ENCODE measurements at places on chromosomes 3 and 15.

DNA sequence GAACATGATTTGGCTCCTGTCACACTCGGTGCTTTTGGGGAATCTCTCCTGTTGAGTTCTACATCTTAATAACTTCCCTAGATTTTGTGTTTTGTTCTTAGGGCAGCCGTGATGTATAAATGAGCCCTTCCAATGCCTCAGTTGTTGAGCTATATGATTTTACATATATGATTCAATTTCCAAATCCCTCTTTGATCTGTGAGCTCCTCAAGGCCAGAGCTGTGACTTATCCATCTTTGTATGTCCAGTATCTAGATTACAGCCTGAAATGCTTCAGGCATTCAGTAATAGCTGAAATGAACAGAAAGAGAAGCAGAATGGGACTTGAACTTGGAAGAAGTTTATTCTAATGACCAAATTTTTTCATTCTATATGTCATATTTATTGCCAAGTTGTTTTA, 26.6 kb downstream of the CGGBP1 start:
- DNase-seq = no peak

DNA sequence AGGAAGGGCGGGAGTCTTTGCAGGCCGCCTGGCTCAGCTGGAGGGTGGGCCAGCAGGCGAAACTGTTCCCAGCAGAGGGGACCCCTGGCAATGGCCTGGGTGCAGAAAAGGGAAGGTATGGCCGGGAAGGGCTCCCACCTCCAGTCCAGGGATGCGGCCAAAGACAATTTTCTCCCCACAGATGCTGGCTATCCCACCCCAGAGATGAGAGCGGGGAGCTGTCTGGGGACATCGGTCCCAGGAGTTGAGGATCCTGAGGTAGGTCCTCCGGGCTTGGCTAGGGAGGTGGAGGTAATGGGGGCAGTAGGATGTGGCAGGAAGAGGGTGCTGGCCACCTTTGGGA, 1.7 kb downstream of the SEMA3G start:
- DNase-seq = no peak

- no peak for DNase-seq
Measured at GRCh38 chr3:100269410-100270214, 8.8 kb downstream of the TBC1D23 start.

DNA sequence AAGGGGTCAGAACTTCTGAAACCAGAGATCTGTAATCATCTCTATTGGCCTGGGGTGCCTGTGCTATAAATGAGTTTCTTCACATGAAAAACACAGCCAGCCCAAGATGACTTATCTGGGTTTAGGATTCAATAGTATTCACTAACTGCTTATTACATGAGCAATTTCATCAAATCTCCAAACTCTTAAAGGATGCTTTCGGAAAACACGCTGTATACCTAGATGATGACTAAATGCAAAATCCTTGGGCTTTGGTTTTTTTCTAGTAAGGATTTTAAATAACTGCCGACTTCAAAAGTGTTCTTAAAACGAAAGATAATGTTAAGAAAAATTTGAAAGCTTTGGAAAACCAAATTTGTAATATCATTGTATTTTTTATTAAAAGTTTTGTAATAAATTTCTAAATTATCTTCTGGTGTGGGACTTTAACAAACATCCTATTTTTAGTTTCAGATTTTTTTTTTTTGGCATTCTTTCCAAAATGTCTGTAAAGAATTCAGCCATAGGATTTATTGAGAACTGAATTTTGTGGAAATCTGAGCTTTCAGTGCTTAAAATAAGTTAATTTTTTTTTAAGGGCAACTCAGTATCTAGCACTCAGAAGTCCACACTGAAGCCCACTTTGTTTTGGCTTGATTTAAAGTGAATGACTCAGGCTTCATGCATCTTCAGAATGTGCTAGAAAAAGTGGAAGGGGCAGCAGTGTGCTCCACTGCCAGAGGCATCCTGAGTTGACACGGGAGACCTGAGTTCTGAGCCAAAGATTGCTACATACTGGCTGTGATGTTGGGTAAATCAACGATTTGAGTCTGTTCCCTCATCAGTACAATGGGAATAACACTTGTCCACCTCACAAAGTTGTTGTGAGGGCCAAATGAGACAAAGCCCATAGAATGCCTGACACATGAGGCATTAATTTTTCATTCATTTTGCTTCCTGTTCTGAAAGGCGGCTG, 18.7 kb downstream of the TMEM43 start:
- no peak for DNase-seq

DNA sequence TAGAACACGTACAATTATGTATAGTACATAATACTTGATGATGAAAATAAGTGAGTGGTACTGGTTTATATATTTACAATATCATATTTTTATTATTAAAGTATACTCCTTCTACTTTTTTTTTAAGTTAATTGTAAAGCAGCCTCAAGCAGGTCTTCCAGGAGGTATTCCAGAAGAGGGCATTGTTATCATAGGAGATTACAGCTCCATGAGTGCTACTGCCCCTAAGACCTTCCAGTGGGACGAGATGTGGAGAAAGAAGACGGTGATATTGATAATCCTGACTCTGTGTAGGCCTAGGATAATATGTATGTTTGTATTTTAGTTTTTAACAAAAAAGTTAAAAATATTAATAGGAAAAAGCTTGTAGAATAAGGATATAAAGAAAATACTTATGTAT, 40.3 kb upstream of the SCN5A start:
- DNase-seq = no peak

- DNase-seq = no peak
Measured at GRCh38 chr3:68999605-69000004, 13.9 kb downstream of the EOGT start.

DNA sequence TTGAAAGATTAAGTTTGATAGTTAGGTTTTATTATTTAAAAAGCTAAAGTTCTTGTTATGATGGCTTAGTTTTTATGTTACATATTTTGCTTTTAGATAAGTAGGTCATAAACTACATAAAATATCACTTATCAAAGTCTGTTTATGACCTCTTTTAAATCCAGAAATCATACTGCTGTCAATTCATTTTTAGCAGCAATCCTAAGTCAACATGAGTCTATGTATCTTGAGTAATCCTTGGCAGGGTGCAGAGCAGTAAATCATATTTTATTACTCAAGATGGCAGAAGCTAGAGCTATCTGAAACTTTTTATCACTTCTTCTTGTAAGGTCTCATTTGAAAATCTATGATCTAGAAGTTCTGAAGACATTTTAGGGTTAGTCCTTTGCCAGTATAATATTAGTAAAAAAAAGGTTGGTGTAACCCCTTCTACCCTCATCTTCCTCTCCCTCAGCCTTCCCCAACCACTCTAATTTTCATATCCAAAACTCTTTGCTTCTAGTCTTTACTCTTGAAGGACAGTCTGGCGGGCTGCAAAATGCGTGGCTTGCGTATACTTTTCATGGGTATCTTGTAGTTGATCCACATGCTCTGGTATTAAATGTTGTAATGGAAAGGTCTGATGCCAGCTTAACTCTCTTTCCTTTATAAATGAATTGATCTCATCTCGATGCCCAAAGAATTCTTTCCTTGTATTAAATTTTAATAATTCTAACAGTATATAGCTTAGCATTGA, 134.0 kb upstream of the THRB start:
- DNase-seq = no peak

GRCh38 chr3:162546910-162547309, 1050.3 kb downstream of the OTOL1 start:
- no peak for DNase-seq

DNA sequence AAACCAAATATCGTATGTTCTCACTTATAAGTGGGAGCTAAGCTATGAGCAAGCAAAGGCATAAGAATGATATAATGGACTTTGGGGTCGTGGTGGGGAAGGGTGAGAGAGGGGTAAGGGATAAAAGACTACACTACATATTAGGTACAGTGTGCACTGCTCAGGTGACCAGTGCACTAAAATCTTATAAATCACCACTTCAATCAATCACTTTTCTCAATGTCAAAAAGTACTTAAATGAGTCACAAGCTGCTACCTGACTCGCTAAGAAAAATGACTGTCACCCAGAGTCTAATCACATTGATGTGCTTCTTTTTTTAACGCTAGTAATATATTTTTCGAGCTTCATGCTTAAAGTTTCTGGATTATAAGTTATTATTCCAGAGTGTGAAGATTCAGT, 95.5 kb downstream of the CBLB start:
- DNase-seq = no peak

GRCh38 chr3:50264383-50264963, 4.5 kb upstream of the SEMA3B start:
- peak; percentile 72 for DNase-seq

GRCh38 chr3:86702381-86702958, 288.5 kb downstream of the VGLL3 start:
- no peak for DNase-seq
